ENCODE measurements at places on chromosomes 7 and 10. TPM values are rescaled to one million over a fixed set of nuclear protein-coding genes. Genes with fewer than 3 reads are reported as not detected.

CLEC5A gene
- 0.04 TPM for total RNA-seq

TMEM273 gene
- total RNA-seq = not detected

CREB3L2 gene
- total RNA-seq = 23.7 TPM

EVX1 gene
- not detected for total RNA-seq

CLDN3 gene
- not detected for total RNA-seq

NUDT13 gene
- 1.2 TPM for total RNA-seq

LIPN gene
- not detected for total RNA-seq

Data from foreskin keratinocyte (primary cell).